ENCODE measurements at places on chromosomes 5 and 9. TPM values are rescaled to one million over a fixed set of nuclear protein-coding genes. Genes with fewer than 3 reads are reported as not detected.

Gene HACD4
- 4.1 TPM for total RNA-seq

Gene SYNPO
- total RNA-seq = 6.9 TPM

DNA sequence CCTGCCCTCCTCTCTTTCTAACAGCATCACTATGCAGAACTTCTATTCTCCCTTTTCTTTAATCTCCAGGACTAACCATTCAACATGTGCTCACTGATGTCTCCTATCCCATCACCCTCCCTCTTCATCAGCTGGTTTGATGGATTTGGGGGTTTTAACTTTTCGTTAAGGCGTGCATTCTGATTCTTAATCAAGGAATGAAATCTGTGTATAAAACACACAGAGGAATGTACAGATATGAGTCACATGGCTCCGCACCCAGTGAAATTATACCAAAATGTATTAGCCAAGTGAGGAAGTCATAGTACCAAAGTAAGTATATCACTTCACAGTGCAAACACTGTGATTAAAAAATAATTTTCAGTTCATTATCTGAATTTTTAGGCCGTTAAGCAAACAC, 35.2 kb downstream of the MARCHF11 start:
- H3K27ac ChIP-seq = no peak overlapping the region
- no peak for DNase-seq
- no peaks in the 10 kb centered on the region for H3K36me3 ChIP-seq
- H3K4me3 ChIP-seq = no peak overlapping the region
- no peaks in the 10 kb centered on the region for H3K4me1 ChIP-seq
- no peaks in the 10 kb centered on the region for H3K27me3 ChIP-seq

GRCh38 chr5:80217667-80218066, 38.2 kb downstream of the SERINC5 start:
- H3K4me1 ChIP-seq = peaks cover 38% of the 10 kb centered on the region
- H3K4me3 ChIP-seq = no peak overlapping the region
- H3K27me3 ChIP-seq = no peaks in the 10 kb centered on the region

DNA sequence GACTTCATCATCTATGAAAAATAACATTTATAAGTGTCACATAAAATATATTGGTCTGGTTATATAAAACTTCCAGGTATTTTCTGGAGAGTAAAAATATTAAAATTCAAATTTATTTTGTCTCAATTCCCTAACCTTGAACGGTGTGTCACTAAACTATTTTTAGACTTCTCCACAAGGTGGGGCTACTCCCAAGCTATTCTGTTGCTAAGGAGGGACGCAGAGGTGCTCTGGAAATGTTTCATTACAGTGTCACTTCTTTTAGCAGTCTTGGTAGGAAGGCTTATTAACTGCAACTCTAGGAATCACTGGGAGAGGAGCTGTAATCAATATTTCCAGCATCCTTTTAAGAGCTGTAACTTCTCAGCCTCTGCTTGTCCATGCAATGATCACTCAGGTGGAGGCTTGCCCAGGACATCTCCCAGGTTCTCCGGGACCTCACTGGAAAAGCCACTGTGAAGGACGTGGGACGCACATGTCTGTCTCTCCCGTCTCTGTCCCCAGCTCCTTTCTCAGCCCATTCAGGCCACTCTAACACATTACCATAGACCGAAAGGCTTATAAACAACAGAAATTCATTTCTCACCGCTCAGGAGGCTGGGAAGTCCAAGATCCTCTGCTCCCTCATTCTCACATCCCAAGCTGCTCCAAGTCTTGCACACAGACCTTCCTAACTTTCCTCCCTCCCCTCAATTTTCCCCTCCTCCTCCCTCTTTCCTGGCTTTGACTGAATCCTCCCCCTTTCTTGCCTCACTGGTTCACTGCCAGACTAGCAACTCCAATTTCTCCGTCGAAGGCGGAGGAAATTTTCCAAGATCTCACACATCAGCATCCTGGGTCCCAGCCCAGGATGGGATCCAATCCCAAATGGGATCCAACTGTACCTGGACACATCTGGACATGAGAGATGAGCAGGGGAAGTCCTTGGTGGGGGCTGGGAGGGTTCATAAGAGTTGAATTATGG, 32.7 kb upstream of the DNAH5 start:
- H3K4me1 ChIP-seq = no peaks in the 10 kb centered on the region
- H3K4me3 ChIP-seq = no peak overlapping the region
- no peaks in the 10 kb centered on the region for H3K36me3 ChIP-seq
- DNase-seq = peak; percentile 37

DNA sequence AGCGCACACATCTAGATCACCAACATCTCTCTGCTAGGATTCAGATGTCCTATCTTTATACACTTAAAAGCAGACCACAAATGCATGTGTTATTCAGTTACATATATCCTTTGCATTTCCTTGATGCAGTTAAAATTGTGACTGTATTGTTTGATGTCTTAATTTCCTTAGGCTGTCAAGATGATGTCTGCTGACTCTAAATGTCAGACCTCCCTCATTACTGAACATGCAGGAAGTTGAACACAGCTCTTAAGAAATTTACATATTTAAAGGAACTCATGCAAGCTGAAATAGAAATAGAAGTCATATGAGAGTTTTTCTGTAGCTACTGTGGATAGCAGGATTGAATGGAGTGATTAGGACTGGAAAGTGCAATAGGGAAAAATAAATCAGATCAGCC, 336.5 kb upstream of the SEMA6A start:
- no peaks in the 10 kb centered on the region for H3K4me1 ChIP-seq
- no peak overlapping the region for H3K4me3 ChIP-seq
- H3K27ac ChIP-seq = no peak overlapping the region
- DNase-seq = no peak

DNA sequence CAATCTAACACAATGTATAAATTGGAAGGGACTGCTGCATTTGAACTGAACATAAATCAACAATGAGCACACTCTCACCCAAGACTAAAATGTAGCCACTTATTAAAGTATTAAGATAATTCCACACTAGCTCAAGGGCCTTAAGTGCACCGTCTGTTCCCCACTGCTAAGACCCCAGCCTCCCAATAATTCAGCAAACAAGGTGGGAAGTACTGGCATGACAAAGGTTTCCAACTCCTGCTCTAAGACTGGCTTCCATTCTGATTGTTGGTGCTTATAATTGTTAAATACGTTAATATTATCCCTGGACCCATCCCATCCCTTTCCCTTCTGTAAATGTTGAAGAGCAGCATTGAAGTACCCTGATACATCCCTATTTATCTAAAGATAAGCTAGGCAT, 636.7 kb downstream of the NR2F1-AS1 start:
- no peak for DNase-seq
- no peak overlapping the region for H3K4me3 ChIP-seq
- H3K27me3 ChIP-seq = no peaks in the 10 kb centered on the region
- peak overlapping the region; percentile 82 for H3K27ac ChIP-seq
- H3K36me3 ChIP-seq = no peaks in the 10 kb centered on the region
